ENCODE measurements at places on chromosomes 4 and X. TPM values are rescaled to one million over a fixed set of nuclear protein-coding genes. Genes with fewer than 3 reads are reported as not detected.

DNA sequence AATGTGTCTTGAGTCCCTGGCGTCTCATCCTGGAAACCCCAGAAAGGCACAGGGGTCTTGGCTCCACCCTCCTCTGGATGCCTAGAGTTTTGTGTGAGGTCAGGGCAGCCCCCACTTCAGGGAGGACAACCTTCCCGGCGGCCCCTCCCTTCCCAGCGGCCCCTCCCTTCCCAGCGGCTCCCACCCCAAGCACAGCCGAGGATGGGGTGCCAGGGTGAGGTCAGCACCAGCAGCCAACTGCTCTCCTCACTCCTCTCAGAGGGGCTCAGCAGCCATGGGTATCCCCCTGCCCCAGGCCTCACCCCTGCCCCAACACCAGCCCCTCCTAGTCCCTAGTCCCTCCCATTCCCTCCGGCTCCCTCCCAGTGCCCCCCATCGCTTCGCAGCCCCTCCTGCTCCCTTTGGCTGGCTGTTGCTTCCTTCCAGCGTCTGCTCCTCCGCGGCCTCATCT, 17.4 kb downstream of the DGKQ start:
- DNase-seq: no peak

DNA sequence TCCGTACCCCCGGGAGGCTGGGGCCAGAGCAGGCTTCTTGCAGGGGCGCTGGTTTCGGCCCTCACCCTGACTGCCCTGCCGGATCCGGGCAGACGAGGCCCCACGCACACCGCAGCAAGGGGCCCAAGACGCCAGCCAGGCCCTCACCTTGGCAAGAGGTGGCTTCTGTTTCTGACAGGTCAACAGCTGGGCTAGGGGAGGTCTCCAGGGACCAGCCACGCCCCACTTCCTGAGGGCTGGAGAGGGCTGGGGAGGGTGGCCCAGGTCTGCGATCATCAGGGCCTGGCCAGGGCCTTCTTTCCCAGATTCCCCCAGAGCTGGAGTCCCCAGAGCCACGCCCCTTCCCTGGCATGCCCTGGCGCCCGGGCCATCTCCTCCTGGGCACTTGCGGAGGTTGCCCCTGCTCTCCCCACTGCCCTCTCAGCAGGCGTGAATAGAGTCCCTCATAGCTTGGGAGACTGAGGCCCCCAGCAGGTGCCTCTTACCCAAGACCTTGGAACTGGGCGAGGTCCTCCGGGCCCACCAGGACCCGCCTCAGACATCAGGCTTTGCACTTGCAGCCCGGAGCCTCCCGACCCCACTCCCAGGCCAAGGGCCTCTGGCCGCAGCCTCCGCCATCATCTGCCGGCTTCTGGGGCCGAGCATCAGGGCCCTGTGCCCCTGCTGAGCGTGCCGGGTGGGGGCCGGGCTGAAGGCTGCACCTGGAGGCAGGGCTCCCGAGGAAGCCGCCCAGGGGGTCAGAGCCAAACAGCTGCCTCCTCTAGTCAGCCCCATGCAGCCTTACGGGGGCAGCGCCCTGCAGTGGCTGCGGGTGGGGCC, 6.3 kb upstream of the FGFR3 start:
- no peak for DNase-seq

GRCh38 chrX:108312011-108312410, 126.2 kb downstream of the COL4A6 start:
- DNase-seq: no peak

- no peak for DNase-seq
Measured at GRCh38 chr4:171521726-171522125, 291.5 kb upstream of the GALNTL6 start.

- DNase-seq: no peak
Measured at GRCh38 chr4:3413675-3414420, 27.9 kb upstream of the HGFAC start.

- DNase-seq: no peak
Measured at GRCh38 chrX:47707031-47707780, 48.2 kb upstream of the UXT start.

DNA sequence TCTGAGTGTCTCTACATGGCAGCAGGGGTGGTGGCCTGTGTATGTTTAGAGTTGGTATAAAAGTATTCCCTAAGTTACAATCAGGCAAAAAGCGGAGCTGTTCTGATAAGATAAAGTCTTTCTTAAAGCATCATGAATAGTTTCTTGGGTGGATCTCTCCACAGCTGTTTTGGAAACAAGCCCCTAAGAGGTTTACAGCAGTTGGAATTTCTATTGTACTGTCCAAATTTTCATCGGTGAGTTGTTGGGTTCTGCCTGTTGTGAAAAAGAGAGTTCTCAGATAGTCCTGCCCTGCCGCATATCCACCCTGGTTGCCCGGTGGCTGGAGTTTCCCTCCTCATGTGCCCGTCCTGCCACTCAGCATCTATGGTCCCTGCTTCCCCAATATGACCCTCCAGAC, 50.1 kb downstream of the C4orf51 start:
- no peak for DNase-seq

- DNase-seq: no peak
Measured at GRCh38 chr4:168631241-168632162, 134.7 kb downstream of the PALLD start.

DNA sequence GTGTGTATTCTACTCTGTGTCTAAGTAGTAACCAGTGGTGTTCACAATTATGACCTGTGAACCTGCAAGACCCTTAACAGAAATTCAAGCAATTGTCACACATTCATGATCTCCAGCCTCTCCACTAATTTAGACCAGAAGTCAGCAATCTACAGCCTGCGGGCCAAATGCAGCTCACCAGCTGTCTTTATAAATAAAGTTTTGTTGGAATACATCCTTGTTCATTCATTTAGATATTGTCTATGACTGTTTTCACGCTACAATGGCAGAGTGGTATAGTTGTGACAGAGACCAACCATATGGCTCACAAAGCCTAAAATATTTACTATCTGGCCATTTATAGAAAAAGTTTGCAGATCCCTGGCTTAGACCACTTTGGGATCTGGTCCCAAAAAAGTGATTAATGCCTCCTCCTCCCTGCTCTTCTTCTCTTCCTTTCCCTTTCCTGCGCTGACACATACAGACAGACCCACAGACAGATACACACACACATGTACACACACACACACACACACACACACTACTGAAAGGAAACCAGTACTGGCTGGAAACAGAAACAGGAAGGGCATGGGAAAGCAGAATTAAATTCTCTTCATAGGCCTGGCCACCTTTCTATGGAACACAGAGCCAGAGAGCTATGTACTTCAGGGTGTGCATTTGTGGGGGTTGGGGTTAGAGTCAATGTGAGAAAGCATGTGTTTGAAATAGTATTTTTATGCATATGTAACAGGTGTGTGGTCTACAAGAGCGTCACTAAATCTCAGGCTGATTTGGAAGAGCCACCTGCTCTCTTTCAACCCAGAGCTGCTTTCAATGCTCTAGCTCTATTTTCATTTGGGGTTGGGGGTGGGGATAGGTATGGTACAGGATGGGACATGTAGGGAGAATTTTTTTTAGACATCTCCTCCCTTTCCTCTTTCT, 49.7 kb upstream of the TMEM164 start:
- DNase-seq: no peak

- DNase-seq: no peak
Measured at GRCh38 chr4:159401226-159401712, 298.4 kb downstream of the RAPGEF2 start.

DNA sequence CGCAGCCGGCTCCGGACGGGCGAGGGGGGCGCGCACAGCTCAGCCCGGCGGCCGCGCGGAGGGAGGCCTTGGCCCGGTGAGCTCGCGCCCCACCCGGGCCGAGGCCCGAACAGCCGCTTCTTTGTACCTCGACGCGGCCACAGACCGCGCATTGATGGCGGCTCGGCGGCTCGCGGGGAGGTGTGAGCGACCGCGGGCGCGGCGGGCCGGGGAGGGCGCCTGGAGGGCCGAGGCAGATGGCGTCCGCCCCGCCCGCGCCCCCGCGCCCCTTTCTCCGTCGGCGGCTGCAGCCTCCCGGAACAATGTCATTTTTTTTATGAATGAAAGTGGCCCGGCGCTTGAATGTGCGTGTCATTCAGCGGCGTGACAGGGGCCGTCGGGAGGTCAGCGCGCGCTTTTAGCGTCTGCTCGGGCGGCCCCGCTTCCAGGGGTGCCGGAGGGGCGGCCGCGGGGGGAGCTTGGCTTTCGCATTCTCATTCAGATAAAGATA, 1.8 kb downstream of the FGFR3 start:
- no peak for DNase-seq

GRCh38 chr4:168796362-168797106, 213.5 kb downstream of the CBR4 start:
- DNase-seq: no peak

- DNase-seq: no peak
Measured at GRCh38 chr4:167713756-167714155, 378.6 kb upstream of the ANXA10 start.

DNA sequence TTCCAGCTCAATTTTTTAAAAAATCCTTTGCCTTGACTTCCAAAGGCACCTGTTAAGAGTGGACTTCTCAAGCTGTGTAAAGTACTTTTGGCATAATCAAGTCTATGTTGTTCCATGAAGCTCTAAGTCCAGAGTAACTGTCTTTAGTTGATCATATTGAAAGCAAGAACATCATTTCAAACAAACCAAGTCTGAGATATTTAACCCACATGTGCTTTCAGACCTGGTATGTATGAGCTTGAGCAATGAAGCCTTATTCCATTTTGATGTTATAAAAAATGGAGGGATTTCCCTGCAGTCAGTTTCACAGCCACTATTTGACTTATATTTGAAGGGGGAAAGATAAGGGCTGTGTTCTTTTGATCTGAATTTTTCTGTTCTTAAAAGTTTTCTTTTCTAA, 23.7 kb upstream of the EOLA2 start:
- DNase-seq: no peak

GRCh38 chrX:10761447-10761846, 141.1 kb upstream of the MID1 start:
- no peak for DNase-seq

DNA sequence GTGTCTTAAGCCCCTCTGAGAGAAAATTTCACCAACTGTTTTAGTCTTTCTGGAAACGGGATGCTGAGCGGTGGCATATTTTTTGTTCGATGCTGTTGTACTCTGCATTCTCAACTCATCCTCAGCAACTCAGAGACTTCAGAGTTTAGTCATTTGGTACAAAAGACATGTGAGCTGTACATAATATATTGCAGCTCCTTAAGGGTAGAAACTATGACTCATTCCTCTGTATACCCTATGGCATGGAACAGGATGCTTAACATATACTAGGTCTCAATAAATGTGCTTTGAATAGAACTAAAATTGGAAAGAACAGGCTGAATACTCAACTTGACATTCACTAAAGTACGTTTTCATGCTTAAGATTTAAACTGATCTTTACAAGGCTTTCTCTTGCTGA, 130.5 kb upstream of the SLITRK2 start:
- no peak for DNase-seq

- DNase-seq: no peak
Measured at GRCh38 chr4:37910091-37910486, 19.2 kb downstream of the TBC1D1 start.

XAGE1A gene
- not detected for total RNA-seq

FDCSP gene
- total RNA-seq: not detected

CLNK gene
- 0.11 TPM for total RNA-seq

FUNDC1 gene
- 10.2 TPM for total RNA-seq

HNRNPDL gene
- 682 TPM for total RNA-seq
